CD4-positive, alpha-beta T cell (primary cell): ENCODE measurements at places on chromosomes 5 and 9.

DNA sequence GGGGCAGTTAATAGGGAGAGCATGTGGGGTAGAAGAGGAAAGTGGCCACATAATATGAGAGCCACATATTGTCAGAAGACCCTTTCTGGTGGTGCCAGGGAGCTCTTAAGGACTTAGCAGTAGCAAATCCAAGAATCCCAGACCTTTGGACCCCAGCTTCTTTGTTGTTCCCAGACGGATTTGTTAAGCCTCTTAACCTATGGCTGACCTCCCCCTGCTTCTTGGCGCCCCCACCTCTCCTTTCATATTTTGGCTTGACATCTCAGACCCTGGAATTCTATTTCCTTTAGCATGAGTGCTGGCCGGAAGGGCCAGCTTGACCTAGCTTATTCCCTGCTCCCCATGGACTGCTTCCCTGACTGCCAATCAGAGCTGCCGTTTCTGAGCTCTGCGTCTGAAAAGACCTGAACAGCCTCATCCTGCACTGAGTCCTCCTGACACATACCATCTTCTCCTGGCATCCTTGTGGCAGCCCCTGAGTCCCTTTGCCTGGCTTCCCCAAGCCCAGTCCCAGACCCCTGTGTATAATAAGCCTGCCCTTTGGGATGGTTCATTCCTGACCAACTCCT, 116.3 kb downstream of the PRKACG start:
- DNase-seq = no peak
- H3K4me1 ChIP-seq = peaks cover 18% of the 10 kb centered on the region
- H3K27ac ChIP-seq = no peak overlapping the region
- H3K4me3 ChIP-seq = no peak overlapping the region
- no peaks in the 10 kb centered on the region for H3K27me3 ChIP-seq

DNA sequence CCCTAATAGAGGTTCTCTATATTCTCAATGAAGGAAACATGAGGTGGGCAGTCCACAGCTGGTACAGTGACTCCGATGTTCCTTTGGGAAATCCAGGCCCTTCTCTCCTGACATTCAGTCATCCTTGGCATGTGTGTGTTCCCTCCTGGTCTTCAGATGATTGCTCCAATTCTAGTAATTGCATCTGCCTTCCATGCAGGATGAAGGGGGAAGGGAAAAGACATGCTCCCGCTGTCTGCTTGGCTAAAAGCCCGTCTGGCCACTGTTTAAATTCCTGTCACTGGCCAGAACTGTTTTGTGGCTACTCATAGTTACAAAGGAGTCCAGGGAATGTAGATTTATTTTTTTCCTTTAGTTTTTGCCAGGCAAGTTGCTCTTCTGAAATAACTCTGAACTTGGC, 65.0 kb downstream of the MAST4 start:
- no peak overlapping the region for H3K4me3 ChIP-seq
- no peaks in the 10 kb centered on the region for H3K4me1 ChIP-seq
- no peaks in the 10 kb centered on the region for H3K36me3 ChIP-seq
- no peak overlapping the region for H3K27ac ChIP-seq
- peaks cover 6% of the 10 kb centered on the region for H3K27me3 ChIP-seq

- H3K36me3 ChIP-seq = no peaks in the 10 kb centered on the region
- H3K27ac ChIP-seq = no peak overlapping the region
- H3K27me3 ChIP-seq = no peaks in the 10 kb centered on the region
- DNase-seq = no peak
- H3K4me3 ChIP-seq = no peak overlapping the region
- no peaks in the 10 kb centered on the region for H3K4me1 ChIP-seq
Measured at GRCh38 chr5:60066502-60066901, 173.0 kb upstream of the PDE4D start.

- no peaks in the 10 kb centered on the region for H3K4me1 ChIP-seq
- DNase-seq = no peak
- no peaks in the 10 kb centered on the region for H3K36me3 ChIP-seq
- no peaks in the 10 kb centered on the region for H3K27me3 ChIP-seq
Measured at GRCh38 chr5:41649659-41650058, 139.3 kb upstream of the PLCXD3 start.

GRCh38 chr5:14250748-14251701, 107.9 kb downstream of the TRIO start:
- H3K27ac ChIP-seq = no peak overlapping the region
- no peaks in the 10 kb centered on the region for H3K4me1 ChIP-seq
- no peak overlapping the region for H3K4me3 ChIP-seq
- peaks cover 3% of the 10 kb centered on the region for H3K27me3 ChIP-seq
- no peaks in the 10 kb centered on the region for H3K36me3 ChIP-seq

DNA sequence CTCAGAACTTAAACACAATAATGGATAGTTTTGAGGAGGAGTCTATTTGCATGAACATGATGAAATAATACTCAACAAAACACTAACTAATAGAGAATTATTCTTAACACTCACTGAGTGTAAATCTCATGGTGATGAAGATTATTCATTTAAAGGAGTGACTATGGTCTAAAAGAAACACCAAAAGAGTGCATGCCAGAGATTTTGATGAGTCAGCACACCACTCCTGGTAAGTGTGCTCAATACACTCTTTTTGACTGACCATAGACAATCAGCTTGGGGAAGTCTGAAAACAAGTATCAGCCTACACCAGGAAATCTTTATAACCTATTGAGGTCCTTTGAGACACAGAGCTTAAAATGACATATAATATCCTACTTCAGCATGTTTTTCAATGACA, 6.8 kb upstream of the FST start:
- DNase-seq = no peak
- no peaks in the 10 kb centered on the region for H3K36me3 ChIP-seq
- H3K4me3 ChIP-seq = no peak overlapping the region
- peaks cover 3% of the 10 kb centered on the region for H3K4me1 ChIP-seq
- H3K27ac ChIP-seq = no peak overlapping the region
- peaks cover 10% of the 10 kb centered on the region for H3K27me3 ChIP-seq

DNA sequence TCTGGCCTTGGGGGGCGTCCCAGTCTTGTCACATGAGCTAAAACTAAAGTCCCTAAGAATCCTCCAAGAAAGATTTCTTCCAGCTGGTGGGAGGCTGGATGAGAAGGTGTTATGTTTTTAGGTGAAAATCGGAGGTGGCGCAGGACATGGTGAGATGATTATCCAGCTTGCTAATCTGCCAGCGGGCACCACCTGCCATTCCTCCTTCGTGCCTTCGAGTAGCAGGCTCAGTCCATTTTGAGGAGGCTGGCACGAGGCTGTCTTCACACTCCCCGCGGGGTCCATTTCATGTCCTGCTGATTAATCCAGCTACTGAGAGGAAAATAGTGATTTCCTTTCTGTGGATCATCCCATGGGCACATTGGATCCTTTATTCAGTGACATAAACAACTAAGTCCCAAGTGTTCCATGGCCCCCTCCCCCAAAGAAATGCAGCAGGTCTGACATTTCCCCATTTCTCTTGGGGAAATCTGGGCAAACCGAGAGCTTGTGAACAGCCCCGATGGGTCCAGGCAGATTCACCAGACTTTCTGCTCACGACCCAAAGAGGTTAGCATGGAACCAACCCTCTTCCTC, 38.2 kb upstream of the EXOC3 start:
- no peak for DNase-seq
- H3K27ac ChIP-seq = no peak overlapping the region
- no peak overlapping the region for H3K4me3 ChIP-seq
- peaks cover 22% of the 10 kb centered on the region for H3K27me3 ChIP-seq

DNA sequence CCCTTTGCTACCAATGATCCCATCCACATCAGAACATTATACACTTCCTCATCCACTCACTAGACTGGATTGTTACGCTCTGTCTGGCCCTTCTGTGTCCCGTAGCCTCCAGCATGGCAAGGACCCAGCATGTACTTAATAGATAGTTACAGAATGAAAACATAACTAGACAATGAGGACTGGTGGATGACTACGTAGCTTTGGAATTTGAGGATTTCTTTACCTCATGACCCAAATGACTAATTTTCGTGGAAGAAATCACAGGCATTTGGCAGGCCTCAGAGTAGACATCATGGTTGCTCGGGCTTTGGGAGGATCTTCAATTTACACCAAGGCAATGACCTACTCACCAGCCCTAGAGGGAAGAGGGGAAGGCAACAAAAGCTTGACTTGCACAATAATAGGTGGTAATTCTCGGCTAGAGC, 299.8 kb downstream of the TLE1 start:
- no peak overlapping the region for H3K4me3 ChIP-seq
- H3K27ac ChIP-seq = no peak overlapping the region
- no peaks in the 10 kb centered on the region for H3K4me1 ChIP-seq
- no peaks in the 10 kb centered on the region for H3K27me3 ChIP-seq
- no peaks in the 10 kb centered on the region for H3K36me3 ChIP-seq

DNA sequence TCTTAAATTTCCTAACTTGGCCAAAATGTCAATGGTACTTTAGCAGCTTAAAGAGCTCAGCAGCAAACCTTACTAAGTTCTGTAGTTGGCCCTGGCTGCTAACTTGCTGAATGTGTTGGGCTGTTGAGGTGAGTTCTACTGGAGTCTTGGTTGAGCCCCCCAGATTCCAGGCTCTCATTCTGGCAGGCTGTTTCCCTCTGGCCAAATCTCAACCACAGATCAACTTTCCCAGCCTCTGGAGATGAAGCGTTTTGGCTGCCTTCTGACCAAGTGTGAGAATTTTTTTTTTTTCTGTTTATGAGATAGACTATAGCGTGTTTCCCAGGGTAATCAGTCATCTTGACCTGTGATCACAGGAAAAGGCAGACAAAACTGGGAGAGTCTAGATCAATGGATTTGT, 343.7 kb downstream of the EBF1 start:
- no peaks in the 10 kb centered on the region for H3K27me3 ChIP-seq
- no peak overlapping the region for H3K4me3 ChIP-seq
- no peak overlapping the region for H3K27ac ChIP-seq
- DNase-seq = no peak
- no peaks in the 10 kb centered on the region for H3K36me3 ChIP-seq

DNA sequence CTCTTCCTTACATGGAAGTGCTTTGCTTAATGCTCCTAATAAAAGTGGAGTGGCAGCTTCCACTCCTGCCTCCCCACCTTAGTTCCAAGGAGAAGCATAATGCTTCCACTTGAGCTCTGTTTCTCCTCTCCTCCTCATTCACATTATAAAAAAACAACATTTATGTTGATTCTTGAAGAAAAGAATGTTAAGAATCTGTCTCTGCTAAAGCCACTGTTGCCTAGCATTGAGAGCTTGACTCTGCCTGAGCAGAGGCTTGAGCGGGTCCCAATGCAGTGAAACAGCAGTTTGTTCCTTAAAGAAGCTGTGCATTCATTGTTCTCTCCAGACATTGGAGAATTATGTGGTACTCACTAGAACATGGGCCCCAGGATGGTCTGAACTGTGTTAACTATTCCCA, 101.5 kb upstream of the GHR start:
- no peak for DNase-seq
- no peaks in the 10 kb centered on the region for H3K4me1 ChIP-seq
- H3K27me3 ChIP-seq = no peaks in the 10 kb centered on the region
- H3K36me3 ChIP-seq = no peaks in the 10 kb centered on the region

DNA sequence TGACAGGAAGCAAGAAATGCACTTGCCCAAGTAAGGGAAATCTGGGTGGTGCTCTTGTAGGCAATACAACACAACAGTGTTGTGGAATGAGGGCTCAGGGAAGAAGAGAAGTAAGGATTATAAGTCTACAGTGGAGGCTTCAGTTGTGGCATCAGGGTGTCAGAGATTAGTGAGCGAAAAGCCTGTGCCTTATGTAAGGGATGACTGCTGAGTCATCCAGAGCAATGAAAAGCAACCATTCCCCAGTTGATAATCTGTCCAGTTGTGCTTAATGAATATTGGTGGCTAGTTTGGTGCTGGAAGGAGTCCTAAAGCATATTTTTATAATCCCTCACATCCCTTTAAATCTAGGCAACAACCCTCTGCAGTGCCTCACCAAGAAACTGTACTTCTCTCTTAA, 42.0 kb downstream of the FBXO38 start:
- no peak for DNase-seq
- H3K36me3 ChIP-seq = peaks cover 69% of the 10 kb centered on the region
- H3K27ac ChIP-seq = no peak overlapping the region

DNA sequence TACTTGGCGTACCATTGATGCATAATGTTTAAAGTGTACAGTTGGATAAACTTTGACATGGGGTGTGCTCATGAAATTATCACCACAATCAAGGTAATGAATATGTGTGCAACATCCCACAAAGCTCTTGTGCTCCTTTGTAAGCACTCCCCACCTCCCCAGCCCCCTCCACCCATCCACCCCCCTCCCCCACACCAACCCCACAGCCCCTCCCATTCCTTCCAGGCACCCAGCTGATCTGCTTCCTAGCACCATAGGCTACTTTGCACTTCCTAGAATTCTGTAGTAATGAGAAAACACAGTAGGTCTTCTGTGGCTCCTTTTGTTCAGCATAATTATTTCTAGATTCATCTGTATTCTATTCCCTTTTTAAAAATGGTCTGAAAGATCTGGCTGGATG, 24.5 kb downstream of the FGD3 start:
- H3K27me3 ChIP-seq = no peaks in the 10 kb centered on the region
- peaks cover 94% of the 10 kb centered on the region for H3K4me1 ChIP-seq
- no peak for DNase-seq
- peaks cover 75% of the 10 kb centered on the region for H3K36me3 ChIP-seq

DNA sequence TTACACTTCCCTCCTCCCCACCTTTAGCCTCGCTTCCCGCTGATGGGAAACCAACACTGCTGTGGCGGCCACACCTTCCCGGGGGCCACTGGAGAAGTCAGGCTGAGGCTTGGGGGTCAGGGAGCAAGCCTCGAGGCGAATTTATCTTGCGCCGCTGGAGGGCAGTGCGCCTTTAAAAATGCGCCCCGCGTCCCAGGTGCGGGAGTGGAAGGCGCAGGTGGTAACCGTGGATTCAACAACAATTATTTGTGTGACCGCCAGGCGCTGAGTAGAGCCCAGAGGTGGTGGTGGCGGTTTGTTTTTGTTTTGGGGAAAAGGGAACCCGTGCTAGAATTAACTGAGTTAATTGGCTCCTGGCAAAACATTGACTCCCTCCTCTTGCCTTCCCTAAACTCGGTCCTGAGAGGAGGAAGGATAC, 1.1 kb downstream of the CFAP77 start:
- H3K36me3 ChIP-seq = no peaks in the 10 kb centered on the region
- peak overlapping the region; percentile 33 for H3K4me3 ChIP-seq
- peaks cover 40% of the 10 kb centered on the region for H3K4me1 ChIP-seq
- peak; percentile 59 for DNase-seq
- H3K27me3 ChIP-seq = peaks cover 45% of the 10 kb centered on the region

DNA sequence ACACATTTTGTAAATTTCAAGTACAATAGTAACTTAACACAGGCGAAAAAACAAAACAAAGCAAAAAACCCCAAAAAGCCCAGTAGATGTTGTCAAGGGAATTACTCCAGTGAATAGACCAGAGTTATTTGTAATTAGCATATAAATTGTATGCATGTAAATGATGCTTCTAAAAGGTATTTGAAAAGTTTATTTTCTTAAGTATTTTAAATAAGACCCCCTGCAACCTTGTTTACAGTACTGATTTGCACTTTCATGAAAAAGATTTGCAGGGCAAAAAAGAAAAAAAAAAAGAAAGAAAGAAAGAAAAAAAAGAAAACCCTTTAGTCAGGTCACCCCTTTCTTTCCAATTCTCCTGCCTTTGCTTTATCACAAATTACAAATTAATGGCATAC, 372.3 kb upstream of the IRX2 start:
- H3K27ac ChIP-seq = no peak overlapping the region
- peaks cover 11% of the 10 kb centered on the region for H3K27me3 ChIP-seq
- DNase-seq = no peak
- H3K4me1 ChIP-seq = no peaks in the 10 kb centered on the region
- H3K4me3 ChIP-seq = no peak overlapping the region

- H3K4me3 ChIP-seq = no peak overlapping the region
- H3K4me1 ChIP-seq = no peaks in the 10 kb centered on the region
- H3K27ac ChIP-seq = no peak overlapping the region
Measured at GRCh38 chr5:118894709-118895108, 93.6 kb downstream of the DTWD2 start.
